ENCODE measurements at places on chromosomes 1 and 21.

- DNase-seq, result no peak
Observed at GRCh38 chr1:85447006-85447943, 17.7 kb downstream of the DDAH1 start.

- DNase-seq, result no peak
Observed at GRCh38 chr1:13828454-13829151, 128.6 kb downstream of the PRDM2 start.

GRCh38 chr21:45995686-45996179 is 14.2 kb downstream of the COL6A1 start:
- DNase-seq, result no peak

DNA sequence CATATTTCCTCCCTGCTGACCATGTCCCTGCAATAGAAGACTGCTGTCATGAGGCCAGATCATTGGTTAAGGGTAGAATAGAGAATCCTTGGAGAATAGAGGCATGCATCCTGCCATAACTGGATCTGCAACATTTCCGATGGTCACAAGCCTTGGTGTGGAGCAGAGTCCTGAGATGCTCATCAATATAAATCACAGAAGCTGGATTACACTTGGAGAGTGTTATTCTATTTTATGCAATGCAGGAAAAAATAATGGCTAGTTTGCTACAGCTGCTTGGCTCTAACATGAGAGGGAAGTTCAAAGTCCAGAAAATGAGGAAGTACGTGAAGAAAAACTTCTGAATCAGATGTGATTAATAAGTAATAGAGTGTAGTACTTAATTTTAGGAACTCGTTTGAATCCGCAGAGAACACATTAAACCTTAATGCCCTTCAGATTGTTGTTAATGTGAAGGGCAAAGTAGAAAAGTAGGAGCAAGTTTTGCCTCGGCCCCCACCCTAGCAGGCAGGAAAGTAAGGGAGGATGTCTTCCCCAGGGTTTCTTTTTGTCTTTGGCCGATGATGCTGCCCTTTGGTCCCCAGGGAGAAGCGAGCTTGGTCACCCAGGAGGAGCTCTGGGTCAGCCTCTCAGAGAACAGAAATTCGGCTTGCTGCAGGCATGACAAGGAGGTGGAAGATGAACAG is 59.5 kb downstream of the KCNK1 start:
- DNase-seq, result no peak

GRCh38 chr21:41684381-41685245 is 82.2 kb downstream of the RIPK4 start:
- no peak for DNase-seq

GRCh38 chr1:18766328-18766727 is 93.1 kb downstream of the TAS1R2 start:
- no peak for DNase-seq

DNA sequence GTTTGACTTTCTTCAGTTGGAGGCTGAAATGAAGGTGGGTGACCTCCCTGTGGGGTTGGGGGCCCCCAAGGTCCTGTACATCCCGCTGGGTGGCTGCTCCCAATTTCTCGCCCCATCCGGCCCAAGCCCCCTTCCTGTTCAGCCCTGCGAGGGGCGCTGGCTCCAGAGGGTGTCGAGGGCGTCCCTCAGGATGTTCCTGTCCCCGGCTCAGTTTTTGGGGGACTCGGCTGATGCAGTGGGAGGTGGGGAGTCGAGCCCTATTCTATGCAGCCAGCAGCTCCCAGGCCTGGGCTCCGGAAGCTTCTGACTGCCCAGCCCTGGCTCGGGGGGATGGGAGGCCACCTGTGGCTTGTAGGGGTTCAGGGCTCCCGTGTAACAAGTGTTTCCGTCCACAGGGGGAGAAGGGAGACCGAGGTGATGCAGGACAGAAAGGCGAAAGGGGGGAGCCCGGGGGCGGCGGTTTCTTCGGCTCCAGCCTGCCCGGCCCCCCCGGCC is 38.2 kb downstream of the SLC19A1 start:
- DNase-seq, result no peak

DNA sequence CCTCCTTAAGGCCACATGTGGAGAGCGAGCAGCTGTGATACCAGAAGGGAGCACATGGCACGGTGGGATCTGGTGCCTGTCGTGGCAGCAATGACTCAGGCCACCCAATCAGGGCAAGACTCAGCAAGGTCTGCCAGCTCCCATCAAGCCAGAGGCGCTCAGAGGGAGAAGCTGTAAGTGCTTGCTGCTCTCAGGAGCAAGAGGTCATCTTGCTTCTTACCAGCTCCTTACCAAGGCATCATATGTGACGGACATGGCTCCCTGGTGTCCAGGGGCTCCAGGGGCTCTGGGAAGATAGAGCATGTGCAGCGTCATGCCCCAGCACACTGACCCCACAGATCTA is 72.9 kb downstream of the ITPKB start:
- DNase-seq, result no peak

- DNase-seq, result no peak
Observed at GRCh38 chr21:38179511-38179910, 77.3 kb upstream of the KCNJ15 start.

GRCh38 chr1:229017091-229017490 is 253.8 kb upstream of the RAB4A start:
- no peak for DNase-seq

- no peak for DNase-seq
Observed at GRCh38 chr1:168092566-168093355, 44.0 kb downstream of the GPR161 start.

DNA sequence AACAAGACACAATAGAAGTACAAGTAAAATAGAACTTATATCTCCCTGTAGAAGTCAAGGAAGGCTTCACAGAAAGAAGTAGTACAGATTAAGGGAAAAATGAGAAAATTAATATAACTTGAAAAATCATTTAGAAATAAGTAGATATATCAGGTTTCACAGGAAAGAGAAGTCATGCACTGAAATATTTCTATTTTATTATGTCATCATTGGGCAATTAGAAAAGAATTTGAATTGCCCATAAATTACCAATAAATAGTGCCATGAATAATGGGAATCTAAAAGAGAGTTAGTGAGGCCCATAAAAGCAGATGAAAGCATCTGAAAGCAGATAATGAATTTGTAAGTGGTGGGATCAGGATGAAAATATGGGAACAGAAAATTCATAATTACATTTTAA is 1597.8 kb downstream of the PLA2G4A start:
- no peak for DNase-seq

DNA sequence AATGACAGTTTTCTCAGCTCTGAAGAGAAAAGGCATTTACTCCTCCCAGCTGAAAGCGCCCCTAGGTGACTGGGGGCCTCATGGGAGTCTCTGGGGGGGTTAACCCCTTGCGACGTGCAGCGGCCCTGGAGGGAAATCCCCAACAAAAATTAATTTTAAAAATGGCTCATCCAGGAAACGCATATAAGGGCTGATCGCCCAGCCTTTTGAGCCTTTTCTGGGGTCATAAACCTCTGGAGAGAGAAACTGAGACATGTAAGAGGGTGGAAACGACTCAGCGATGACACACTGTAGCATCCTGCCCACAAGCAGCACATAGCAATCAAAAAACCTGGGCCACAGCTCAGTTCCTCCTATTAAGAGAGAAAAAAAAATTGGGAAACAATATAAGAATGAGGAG is 20.4 kb upstream of the HPDL start:
- no peak for DNase-seq

GRCh38 chr1:1799716-1800115 is 21.4 kb upstream of the NADK start:
- no peak for DNase-seq

DNA sequence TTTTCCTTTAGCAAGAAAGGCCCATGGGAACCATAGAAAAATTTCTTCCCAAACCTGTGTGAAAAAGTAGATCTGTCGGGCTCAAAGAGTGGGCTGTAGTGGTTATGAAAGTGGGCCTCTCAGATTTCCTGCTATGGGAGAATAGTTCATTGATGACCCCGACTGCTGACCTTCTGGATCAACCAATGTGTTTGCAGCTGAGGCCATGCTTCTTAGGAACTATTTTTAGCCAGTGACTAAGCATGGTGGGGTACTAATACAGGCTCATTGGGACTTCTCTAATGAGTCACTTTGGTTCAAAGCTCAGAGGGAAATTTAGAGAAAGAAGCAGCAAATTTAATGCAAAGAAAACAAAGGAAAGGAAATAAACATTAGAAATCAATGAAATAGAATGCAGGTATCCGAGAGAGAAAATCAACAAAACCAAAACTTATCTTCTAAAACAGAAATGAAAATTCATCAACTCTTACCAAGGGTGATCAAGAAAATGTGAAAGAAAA is 12.6 kb upstream of the PSMA5 start:
- no peak for DNase-seq

DNA sequence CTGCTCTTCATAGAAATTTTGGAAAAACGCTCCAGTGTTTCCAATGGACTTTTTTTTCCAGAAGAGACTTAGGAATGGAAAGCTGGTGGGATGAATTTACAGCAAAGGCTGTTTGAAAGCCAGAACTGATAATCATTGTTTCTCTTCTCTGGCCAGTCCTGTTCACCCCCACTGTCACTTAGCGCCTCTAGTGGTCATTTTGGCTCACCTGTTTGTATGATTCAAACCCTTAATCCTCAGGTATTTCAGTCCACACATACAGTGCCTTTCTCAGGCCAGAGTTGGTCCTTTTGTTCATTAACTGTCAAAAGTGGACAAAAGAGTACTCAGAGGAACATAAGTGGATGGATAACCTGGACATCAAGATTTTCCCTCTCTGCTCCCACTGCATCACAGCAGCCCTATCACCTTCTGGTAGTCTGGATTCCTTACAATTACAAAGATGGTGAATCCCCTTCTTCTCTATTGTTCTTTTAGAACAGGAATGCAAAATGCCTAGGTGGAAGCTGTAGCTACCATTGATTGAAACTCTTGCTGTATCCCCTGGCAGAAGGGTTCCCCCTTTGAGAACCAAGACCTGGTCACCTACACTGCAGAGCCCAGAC is 177.6 kb upstream of the OLFM3 start:
- DNase-seq, result no peak

DNA sequence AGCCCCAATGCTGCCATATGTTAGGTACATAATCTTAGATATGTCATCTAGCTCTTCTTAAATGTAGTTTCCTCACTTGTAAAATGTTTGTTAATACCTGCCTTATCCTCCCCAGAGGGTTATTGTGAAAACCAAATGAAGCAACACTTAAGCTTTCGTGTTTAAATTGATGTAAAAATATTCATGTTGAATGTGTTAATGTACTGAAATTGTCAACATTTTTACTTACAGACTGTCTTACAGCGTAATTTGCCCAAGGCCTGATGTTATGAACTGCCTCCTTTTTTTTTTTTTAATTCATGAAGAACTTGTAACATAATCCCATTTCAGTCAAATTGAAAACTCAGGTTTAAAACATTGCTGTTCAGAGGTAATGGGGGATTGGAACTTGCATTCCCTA is 25.6 kb upstream of the ENAH start:
- no peak for DNase-seq

GRCh38 chr1:193083365-193084088 is 21.7 kb downstream of the GLRX2 start:
- no peak for DNase-seq

- DNase-seq, result peak; percentile 23
Observed at GRCh38 chr1:160284220-160284781, 632 bp downstream of the PEX19 start.

DNA sequence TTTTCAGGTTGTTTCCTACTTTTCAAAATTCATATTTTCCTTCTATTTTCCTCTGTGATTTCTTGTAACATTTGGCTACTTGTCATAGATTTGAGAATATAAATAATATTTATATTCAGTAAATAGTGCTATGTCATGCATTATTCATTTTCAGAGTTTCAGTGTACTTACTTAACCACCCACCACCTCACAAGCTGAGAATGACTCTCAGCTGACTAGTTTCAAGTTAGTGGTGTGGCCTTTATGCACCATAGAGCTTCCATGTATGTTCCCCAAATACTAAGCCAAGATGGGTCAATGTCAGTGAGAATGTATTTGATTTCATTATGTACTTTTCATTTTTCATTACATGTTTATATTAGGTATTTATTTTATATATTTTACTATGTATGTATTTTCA is 56.9 kb upstream of the RGS1 start:
- DNase-seq, result no peak

GRCh38 chr1:68528243-68528642 is 31.4 kb upstream of the DEPDC1 start:
- no peak for DNase-seq

- DNase-seq, result no peak
Observed at GRCh38 chr1:231990388-231990787, 363.8 kb downstream of the DISC1 start.

GRCh38 chr1:27690183-27690582 is 18.2 kb upstream of the IFI6 start:
- DNase-seq, result no peak

DNA sequence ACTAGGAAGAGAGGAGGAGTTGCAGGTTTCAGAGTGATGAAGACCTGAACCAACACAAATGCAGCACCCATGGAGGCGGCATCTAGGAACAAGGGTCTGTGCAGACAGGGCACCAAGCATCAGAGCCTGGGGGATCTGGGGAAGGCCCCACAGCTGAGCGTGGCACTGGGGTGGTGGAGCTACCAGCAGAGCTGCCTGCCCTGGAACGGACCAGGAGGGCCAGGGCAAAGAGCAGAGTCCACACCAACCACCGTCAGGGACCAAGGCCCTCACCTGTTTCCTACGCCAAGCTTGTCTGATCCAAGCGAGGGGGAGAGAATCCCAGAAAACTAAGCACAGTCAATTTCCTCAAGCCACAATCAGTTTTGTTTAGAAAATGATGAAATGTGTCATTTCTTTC is 79.0 kb upstream of the SYT6 start:
- no peak for DNase-seq

DNA sequence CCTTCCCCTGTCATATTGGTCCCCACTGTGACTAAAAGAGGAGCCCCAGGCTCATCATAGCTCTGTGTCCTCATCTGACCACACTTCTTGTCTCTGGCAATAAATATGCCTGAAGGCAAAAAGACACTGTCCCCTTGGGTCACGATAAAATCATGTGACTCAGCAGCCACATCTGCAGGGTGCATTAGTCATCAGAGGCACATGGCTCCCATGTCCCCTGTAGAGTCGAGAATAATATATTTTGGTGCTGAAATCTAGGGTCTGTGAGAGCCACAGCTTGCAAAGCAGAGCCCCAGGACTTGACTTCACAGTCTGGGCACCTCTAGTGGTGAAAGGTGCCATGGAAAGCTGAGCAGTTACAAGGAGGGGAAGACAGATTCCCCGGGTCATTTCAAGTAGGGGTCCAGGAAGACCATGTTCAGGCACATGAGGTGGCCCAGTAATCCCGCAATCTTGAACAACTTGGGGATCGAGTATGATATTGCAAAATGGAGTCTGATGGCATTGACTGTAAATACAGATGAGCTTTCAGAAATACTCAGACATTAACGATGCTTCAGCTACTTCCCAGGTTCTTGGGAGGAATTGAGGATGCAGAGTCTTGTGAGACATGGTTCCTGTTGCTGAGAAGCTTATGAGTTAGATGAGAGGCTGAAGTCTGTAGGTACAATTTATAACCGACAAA is 68.6 kb downstream of the SLC35F3 start:
- DNase-seq, result no peak

Measured in frontal cortex (tissue), 4 donors.